Natural killer cell treated with Interleukin-12 subunit alpha and Interleukin-12 subunit beta and Interleukin-15 and Interleukin-18, amount 100 ng/mL, for 72 hours (primary cell): ENCODE measurements at places on chromosomes 16 and 17. TPM values are rescaled to one million over a fixed set of nuclear protein-coding genes. Genes with fewer than 3 reads are reported as not detected.

RAMP2 gene
- not detected for total RNA-seq

DCTPP1 gene
- 155 TPM for total RNA-seq

MT1A gene
- 6.3 TPM for total RNA-seq

NOTUM gene
- total RNA-seq, result not detected

COX6A2 gene
- total RNA-seq, result not detected

MYH2 gene
- total RNA-seq, result not detected

SLC52A1 gene
- total RNA-seq, result not detected

TMEM106A gene
- 31.5 TPM for total RNA-seq

NKD1 gene
- total RNA-seq, result 0.29 TPM

KRT33A gene
- total RNA-seq, result not detected

UTP18 gene
- 32.3 TPM for total RNA-seq

TRAPPC1 gene
- total RNA-seq, result 162 TPM

GRCh38 chr17:75084039-75084660 is 3.6 kb upstream of the SLC16A5 start:
- DNase-seq, result no peak

- DNase-seq, result no peak
Observed at GRCh38 chr16:8867216-8867931, 1.4 kb downstream of the CARHSP1 start.

DNA sequence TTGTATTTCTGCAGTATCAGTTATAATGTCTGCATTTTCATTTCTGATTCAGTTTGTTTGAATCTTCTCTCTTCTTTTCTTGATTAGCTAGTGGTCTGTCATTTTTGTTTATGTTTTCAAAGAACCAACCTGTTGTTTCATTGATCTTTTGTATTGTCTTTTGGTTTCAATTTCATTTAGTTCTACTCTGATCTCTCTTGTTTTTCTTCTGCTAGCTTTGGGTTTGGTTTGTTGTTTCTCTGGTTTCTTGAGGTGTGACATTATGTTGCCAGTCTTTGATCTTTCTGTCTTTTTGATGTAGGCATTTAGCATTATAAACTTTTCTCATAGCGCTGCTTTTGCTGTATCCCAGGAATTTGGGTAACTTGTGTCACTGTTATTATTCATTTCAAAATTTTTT is 107.2 kb downstream of the PHKB start:
- no peak for DNase-seq

GRCh38 chr17:77382356-77382911 is 241.7 kb downstream of the SEC14L1 start:
- no peak for DNase-seq

DNA sequence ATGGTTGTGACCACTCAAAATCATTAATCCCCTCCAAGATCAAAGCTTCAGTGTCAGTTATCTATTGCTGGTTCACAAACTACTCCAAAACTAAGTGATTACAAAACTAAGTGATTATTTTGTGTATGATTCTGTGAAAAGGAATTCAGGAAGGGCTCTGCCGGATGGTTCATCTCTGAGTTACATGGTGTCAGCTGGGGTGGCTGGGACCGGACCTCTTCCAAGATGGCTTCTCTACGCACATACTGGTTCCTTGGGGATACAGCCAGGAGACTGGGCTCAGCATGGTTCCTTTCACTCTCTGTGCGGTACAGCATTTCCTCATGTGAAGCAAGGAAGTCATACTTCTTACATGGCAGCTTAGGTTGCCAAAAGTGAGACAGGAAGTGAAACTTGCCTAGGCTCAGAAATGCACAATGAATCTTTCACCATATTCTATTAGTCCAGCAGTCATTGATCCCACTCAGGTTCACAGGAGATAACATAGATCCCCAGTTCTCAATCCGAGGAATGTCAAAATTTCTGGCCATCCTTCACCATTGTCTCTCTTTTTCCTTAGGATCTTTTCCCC is 97.9 kb upstream of the IRX6 start:
- no peak for DNase-seq

DNA sequence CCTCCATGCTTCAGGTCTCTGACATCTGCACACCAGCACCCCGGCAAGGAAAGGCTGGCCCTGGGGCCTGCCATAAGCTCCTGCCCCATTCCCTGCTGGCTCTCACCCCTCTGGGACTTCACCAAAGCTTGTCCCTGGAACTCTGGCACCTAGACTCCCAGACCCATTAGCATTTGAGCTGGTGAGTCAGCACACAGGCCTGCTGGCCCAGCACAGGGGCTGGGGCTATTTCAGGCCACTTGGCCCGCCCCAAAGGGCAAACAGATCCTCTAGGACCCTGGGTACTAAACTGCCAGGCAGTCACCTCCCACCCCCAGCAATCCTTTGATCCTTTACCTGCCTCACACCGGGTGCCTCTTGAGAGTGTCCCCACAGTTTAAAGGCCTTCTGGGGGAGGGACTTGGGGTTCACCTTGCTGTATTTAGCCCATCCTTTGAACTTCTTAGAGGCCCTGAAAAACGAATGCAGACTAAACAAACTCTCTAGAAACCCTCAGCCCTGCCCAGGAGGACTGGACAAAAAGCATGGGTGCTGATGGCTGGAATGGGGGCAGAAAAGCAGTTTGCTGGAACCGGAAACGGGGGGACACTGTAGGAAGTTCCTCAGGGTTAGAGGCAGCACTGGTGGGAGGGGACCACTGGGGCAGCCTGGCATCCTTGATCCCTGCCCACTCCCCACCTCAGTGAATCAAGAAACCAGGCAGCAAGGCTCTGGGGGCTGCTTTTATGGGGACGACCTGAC is 3.2 kb upstream of the SAMD14 start:
- DNase-seq, result no peak

- DNase-seq, result peak; percentile 58
Observed at GRCh38 chr17:83176623-83177583, 97.5 kb downstream of the METRNL start.

DNA sequence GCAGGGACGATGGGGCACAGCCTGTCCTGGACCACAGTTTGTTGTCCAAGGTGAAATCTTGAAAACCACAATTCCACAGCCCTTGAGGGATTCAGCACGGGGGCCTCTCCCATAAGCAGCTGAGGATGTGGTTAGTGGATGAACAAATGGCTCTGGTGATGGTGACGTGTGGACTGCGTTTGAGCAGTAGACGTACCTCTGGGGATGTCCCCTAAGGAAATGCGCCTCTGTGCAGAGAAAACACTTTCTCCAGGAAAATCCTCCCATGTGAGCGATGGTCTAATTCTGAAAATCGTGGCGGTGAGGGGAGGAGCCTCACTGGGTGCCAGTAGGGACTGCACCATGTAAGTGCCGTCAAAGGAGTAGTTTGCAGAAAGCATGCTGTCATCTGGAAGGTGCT is 2.7 kb upstream of the SEPTIN12 start:
- DNase-seq, result peak; percentile 51

DNA sequence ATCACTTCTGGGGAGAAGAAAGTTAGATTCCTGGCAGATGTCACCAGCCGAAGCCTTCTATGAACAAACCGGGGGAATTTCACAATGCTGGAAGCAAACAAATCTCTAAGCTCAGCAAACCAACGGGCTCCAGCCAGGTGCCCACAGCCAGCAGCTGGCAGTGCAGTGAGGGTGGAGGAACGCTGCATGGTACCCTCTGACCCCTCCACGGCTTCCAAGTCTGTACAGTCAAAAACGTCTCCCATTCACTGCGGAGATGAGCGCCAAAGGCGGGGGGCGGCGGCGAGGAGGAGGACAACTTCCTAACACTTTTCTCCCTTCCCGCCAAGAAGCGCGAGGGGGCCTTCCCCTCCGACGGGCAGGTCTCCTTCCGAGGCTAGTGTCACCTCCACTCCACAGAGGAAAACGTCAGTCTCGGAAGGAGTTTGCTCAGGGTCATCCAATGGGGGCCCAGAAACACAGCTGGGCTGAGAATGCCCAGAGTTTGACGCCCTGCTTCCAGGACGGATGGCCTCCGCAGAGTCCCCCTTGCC is 924 bp downstream of the ZNF598 start:
- DNase-seq, result no peak

DNA sequence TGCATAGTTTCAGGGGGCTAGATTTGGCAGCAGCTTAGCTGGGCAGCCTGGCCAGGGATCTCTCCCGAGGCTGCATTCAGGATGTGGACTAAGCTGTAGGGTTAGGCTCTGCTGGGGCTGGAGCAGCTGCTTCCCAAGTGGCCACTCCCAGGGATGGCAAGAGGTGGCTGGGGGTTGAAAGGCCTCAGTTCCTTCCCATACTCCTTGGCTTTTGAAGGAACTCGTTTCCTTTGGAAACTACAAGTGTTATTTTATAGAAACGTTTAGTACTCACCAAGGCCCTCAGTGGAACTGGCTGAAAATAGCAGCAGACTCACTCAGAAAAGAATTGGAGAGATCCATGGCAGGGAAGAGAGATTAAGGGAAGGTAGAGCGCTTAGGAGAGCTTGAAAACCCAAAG is 76.4 kb downstream of the WWP2 start:
- DNase-seq, result no peak

DNA sequence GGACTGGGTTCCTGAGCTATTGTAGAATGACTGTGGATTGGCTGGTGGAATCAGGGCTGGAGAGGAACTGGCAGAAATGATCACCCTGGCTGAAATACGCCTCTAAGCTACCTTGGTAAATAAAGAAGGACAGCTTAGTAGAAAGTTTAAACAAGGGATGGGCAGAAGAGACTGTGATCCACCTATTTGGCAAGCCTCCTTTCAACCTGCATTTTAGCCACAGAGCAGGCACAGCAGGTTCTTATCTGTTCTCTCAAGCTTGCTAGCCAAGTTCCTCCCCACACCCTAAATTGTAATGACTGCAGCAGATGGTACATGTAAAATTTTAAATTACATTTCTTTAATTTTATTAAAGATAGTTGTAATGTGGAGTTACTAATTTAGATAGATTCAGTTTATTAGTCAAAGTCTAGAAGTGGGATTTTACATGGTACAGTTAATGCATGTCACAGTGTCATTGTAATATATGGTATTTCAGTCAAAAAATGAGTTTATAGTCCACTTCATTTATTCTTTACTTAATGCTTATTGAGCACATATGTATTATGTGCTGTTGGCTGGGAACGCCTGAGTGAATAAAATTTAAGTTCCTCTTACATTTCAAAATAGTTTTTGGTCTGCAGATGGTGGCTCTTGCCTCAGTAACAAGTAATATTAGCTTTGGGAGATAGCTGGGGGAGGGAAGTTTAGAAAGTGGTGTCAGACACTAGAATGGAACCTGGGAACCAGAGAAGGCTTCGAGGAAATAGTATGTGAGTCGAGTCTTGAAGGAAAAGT is 11.2 kb downstream of the EPN2 start:
- no peak for DNase-seq

- DNase-seq, result no peak
Observed at GRCh38 chr17:6569370-6570285, 13.3 kb upstream of the PITPNM3 start.

GRCh38 chr16:63625126-63625525 is 1496.7 kb downstream of the CDH11 start:
- DNase-seq, result no peak

- no peak for DNase-seq
Observed at GRCh38 chr17:17398943-17399926, 77.6 kb upstream of the MED9 start.

DNA sequence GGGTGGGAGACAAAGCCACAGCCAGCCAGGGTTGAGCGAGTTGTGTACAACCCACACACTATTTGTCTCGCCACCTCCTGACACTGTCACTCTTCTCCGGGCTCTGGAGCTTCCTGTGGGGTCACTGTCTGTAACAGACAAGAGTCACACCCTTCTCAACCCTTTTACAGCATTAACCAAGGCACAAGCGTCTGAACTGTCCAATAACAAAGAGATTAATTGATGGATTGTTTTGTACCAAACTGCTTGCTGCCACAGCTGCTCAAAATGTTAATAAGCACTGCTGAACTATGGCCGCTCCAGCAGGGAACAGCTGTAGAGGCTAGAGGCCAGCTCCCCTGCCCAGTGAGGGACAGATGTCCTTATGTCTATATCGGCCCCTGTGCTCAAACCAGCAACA is 25.2 kb upstream of the HYDIN start:
- no peak for DNase-seq

GRCh38 chr16:89114159-89114981 is 20.7 kb downstream of the ACSF3 start:
- no peak for DNase-seq

DNA sequence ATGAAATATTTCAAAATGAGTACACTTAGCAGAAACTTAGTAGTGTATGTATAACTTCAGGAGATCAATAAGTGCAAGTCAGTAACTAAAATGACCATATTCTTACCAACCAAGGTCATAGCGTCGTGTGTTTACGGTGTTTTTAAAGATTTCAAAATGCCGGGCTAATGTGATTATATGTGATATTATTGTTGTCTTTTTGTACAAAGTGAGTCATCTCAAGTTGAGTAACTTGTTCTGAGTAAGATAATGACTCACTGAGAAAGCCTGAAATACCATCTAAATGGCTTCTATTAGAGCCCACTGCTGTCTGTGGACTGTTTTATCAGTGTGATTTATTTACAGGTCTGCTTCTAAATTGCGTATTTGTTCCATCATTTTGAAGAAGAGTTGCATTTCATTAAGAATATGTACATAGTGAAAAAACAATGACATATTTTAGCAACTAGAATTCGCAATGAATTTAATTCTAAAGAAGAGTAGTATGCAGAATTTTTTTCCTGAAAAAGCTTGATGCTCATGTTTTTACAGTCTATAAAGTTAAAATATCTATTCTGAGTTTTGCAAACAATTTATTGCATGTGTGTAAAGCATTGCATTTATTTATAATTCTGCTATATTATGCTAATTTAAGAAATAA is 12.7 kb downstream of the KRT12 start:
- no peak for DNase-seq

- no peak for DNase-seq
Observed at GRCh38 chr17:1764284-1764683, 2.4 kb downstream of the SERPINF1 start.

GRCh38 chr16:84862804-84863480 is 43.2 kb downstream of the CRISPLD2 start:
- no peak for DNase-seq

DNA sequence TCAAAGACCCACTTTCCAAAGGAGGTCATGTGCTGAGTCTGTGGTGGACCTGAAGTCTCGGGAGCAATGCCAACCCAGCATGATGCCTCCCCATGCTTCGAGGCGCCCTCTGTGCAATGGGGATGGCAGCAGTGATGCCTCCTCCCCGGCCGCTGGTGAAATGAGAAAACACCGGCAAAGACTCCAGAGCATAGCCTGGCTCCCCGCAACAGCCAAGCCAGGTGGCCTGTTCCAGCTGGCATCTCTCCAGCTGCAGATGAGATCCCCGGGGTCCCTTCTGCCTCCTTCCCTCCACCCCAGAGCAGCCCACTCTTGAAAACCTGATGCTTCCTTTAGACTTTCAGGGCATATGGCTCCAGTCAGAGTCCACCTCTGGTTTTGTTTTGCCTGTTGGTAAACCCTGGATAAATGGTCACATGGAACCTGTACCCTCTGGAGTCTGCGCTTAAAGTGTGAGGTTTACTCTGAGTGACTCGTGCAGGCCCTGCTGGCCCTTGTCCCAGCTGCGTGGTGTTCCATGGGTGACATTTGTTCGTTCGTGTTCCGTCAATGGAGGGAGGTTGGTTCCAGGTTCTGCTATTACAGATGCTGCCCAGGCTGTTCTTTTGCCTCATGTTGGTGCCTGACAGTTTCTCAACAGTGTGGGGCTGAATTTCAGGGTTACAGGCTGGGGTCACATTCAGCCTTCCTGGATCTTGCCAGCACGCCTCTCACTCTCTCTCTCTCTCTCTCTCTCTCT is 181.8 kb upstream of the CIBAR2 start:
- no peak for DNase-seq
